ENCODE measurements at places on chromosomes 3 and 15.

DNA sequence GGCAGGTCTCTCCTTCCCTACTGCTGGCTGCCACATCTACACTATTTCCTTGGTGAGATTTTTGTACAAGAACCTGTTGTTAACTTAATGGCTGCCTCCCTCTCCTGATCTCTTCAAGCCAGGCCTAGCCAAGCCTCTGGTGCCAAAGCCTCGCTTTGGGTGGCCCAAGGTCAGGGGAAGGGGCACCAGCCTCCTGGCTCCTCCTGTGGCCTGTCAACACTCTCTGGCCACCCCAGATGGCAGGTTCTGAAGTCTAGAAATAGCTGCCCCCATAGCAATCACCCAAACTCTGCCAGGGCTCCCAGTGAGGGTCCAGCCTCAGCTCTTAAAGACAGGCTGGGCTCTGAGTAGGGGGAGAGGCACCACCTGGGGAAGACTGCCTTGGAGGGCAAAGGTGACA lies 5.0 kb downstream of the IFRD2 start:
- DNase-seq: no peak

DNA sequence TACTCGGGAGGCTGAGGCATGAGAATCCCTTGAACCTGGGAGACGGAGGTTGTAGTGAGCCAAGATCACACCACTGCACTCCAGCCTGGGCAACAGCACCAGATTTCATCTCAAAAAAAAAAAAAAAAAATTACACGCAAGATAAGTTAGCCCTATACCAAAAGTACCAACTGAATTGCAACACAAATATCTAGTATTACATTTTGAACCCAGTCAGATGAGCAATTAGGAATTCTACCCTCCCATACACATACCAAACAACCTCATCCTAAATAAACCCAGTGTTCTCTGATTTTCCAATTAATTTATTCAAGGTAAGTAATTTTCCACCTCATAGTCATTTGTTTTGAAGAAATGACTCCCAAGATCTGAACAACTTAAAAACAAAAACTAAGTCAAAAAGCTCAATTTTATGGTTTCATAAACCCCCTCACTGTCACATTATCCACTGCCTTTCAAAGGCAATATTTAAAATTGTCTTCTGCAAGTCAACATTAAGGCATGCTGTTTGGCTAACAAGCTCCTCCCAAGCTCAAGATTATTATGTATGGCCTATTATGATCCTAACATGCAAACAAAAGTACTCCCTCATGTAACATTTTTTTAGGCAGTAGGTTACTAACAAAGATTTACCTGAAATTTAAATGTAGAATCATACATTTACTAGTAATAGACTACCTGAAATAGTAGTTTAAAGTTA lies 4.5 kb downstream of the RAF1 start:
- DNase-seq: no peak

GRCh38 chr15:46270481-46271147 lies 635.8 kb downstream of the SQOR start:
- DNase-seq: no peak

- DNase-seq: no peak
Measured at GRCh38 chr3:134630506-134630905, 20.3 kb downstream of the KY start.

DNA sequence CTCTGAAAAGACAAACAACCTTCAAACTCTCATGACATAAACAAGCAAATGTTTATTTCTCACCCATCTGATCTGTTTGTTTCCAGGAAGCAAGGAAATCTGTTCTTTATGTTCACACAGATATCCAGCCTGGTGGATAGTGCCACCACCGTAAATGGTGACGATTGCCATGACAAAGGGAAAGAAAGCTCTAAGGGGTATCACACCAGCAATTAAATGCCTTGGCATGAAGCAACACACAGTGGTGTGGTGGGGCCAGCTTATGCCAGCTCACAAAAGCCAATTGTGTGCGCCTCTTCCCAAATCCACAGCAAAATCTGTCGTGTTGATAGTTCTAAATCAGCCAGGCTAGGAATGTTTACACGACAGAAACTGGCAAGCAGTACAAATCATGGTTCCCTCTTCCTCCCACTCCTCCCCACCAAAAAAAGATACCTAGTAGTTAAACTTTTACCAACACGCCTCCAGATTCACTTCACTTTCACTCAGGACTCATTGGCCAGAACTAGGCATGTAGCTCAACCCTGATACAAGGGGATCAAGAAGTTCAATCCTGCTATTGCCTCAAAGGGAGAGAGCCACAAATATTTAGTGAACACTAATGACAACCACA lies 189.2 kb upstream of the SLCO3A1 start:
- DNase-seq: no peak

DNA sequence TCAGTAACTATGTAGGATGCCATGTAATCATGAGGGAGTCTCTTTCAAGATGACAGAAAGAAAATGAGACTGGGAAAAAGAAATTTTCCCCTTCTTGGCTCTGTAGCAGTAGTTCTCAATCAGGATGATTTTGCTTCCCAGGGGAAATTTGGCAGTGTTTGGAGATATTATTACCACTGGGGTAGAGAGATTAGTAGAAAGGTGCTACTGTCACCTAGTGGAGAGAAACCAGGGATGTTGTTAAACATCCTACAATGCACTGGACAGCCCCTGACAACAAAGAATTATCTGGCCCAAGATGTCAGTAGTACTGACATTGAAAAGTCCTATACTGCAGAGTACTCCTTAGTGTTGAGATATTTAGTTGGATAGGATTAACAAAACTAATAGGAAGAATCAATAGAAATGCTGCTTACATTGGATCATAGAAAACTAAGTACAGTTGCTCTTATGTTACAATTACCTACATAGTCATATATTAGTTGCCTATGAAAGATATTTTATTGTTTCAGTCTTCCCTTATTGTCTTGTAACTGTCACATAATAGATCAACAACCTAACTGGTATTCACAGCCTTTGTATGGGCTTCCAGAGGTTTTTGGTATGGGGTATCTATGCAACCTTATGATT lies 433.3 kb downstream of the RAP2B start:
- DNase-seq: peak; percentile 27

- DNase-seq: no peak
Measured at GRCh38 chr3:143812481-143812880, 35.8 kb downstream of the SLC9A9 start.

GRCh38 chr3:71810056-71810455 lies 25.1 kb upstream of the PROK2 start:
- no peak for DNase-seq

GRCh38 chr3:190608850-190609589 lies 95.1 kb downstream of the IL1RAP start:
- no peak for DNase-seq

DNA sequence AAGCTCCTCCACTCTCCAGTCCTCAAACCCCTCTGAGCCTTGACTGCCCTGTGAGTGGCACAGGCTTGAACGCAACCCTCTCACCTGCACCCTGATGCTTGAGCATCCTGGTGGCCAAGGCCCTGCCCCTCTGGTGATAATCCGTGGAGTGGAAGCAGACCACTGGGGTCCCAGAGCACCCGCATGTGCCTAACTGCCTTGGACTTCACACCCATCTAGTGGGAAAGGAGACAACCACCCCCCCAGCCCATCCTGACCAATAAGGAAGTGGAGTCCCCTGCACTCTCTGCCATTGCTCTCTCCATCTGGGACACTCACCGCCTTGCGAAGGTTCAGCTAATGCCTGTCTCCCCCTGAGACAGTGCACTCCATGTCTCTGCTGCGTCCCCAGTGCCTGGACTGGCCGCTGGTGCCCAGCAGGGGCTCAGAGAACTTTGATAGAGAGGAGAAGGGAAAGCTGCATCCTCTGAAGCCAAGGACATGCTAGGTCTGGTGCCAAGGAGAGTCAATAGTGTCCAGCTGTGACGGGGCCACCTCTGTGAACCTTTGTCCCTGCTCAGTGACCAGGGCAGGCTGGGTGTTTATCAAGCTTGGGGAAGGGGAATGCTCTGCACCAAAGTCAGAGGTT lies 3.4 kb downstream of the KLF15 start:
- DNase-seq: no peak

GRCh38 chr3:4681301-4681700 lies 188.2 kb downstream of the ITPR1 start:
- no peak for DNase-seq
